ENCODE measurements at places on chromosomes 7 and 10.

DNA sequence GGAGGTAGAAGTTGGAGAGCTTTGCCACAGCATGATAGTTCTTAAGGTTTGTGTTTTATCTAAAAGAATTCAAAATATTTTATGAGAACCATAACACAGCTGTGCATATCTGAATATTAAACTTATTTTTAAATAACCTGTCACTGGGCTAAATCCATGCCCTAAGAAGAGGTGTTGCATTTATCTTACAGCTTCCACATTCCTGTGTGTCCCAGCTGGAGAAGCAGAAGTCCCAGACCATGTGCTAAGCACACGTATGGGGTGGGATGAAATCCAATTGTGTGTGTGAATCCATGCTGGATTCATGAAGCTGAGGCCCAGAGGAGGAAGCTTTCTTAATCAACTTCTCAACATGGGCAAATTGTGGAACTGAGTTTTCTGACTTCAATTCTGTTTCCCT is 121.5 kb downstream of the PKD1L1 start:
- DNase-seq, result no peak

- DNase-seq, result no peak
Observed at GRCh38 chr10:5508786-5509185, 9.4 kb upstream of the CALML5 start.

GRCh38 chr7:114860206-114860605 is 61.7 kb upstream of the MDFIC start:
- DNase-seq, result no peak

- DNase-seq, result no peak
Observed at GRCh38 chr10:35017608-35018007, 72.5 kb downstream of the CUL2 start.

DNA sequence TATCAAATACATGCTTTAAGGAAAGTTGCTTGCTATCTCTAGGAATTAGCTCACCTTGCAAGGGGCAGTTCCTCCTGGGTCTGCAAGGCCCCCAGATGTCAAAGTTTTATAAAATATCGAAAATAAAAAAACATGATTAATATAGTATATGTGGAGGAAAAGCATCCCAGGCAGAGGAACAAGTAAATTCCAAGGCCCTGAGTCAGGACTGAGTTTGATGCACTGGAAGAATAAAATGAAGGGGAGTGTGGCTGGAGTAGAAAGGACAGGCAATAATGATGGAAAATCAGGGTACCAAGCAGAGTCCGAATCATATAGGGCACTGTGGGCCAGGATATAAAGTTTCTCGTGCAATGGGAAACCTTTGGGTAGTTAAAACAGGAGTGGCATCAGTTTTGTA is 112.4 kb upstream of the EEPD1 start:
- DNase-seq, result no peak

All from stimulated activated CD8-positive, alpha-beta memory T cell treated with anti-CD3 and anti-CD28 coated beads, Interleukin-2, amount 100 ng/mL, for 1 hour (primary cell).